ENCODE measurements at places on chromosomes 11 and 22. TPM values are rescaled to one million over a fixed set of nuclear protein-coding genes. Genes with fewer than 3 reads are reported as not detected.

The GGT1 gene
- total RNA-seq = 5.4 TPM

The DGAT2 gene
- 5.6 TPM for total RNA-seq

The SMIM35 gene
- total RNA-seq = not detected

The EED gene
- total RNA-seq = 20.8 TPM

The KRTAP5-9 gene
- total RNA-seq = not detected

The OR52I1 gene
- not detected for total RNA-seq

The OR52H1 gene
- 0.30 TPM for total RNA-seq

The C11orf71 gene
- total RNA-seq = 2.3 TPM

The E2F8 gene
- 0.92 TPM for total RNA-seq

The MAPK11 gene
- total RNA-seq = 3.6 TPM

The DDI1 gene
- total RNA-seq = not detected

The GAL gene
- 0.59 TPM for total RNA-seq

The C11orf16 gene
- total RNA-seq = not detected

The RPUSD4 gene
- total RNA-seq = 24.6 TPM

The BIK gene
- not detected for total RNA-seq

The RASD2 gene
- 0.89 TPM for total RNA-seq

The BEST1 gene
- 2.8 TPM for total RNA-seq

The ARHGEF17 gene
- total RNA-seq = 72.8 TPM

The C1QTNF4 gene
- total RNA-seq = 0.05 TPM

The DDX10 gene
- total RNA-seq = 18.1 TPM

The LRRC55 gene
- not detected for total RNA-seq

The POU2AF1 gene
- total RNA-seq = not detected

The CEND1 gene
- 0.89 TPM for total RNA-seq

The KCNJ1 gene
- total RNA-seq = not detected

The OR8D1 gene
- total RNA-seq = not detected

The RAG1 gene
- total RNA-seq = 0.74 TPM

The CCDC34 gene
- 3.6 TPM for total RNA-seq

The TMEM135 gene
- total RNA-seq = 18.4 TPM

The PARVA gene
- total RNA-seq = 80.9 TPM

The HBG2 gene
- total RNA-seq = not detected

The LAYN gene
- total RNA-seq = 34.4 TPM

The UPK2 gene
- not detected for total RNA-seq

The TOM1 gene
- total RNA-seq = 40.9 TPM

The PANX1 gene
- total RNA-seq = 119 TPM

The SPDYC gene
- total RNA-seq = not detected

The POU2F3 gene
- total RNA-seq = under 0.01 TPM

The LDHAL6A gene
- total RNA-seq = not detected

The PGM2L1 gene
- total RNA-seq = 12.5 TPM

The NXPE2 gene
- total RNA-seq = 0.09 TPM

The GGTLC2 gene
- total RNA-seq = not detected

The POU2AF3 gene
- total RNA-seq = not detected

The TSKU gene
- 21.4 TPM for total RNA-seq

The C2CD2L gene
- total RNA-seq = 5.5 TPM

The RTN4RL2 gene
- not detected for total RNA-seq

The ATL3 gene
- 92.6 TPM for total RNA-seq

The MS4A4E gene
- total RNA-seq = not detected

The CCDC87 gene
- 0.32 TPM for total RNA-seq

The MYOD1 gene
- total RNA-seq = not detected

The ACTN3 gene
- total RNA-seq = 0.09 TPM

The GVQW3 gene
- total RNA-seq = 1.8 TPM
